ENCODE measurements at places on chromosomes 5 and 9. TPM values are rescaled to one million over a fixed set of nuclear protein-coding genes. Genes with fewer than 3 reads are reported as not detected.

Gene CARD9
- total RNA-seq = 1.3 TPM

GRCh38 chr9:32875242-32875641 lies 91.9 kb downstream of the TMEM215 start:
- DNase-seq = no peak

- no peak for DNase-seq
Measured at GRCh38 chr5:180487556-180487955, 6.6 kb upstream of the CNOT6 start.

DNA sequence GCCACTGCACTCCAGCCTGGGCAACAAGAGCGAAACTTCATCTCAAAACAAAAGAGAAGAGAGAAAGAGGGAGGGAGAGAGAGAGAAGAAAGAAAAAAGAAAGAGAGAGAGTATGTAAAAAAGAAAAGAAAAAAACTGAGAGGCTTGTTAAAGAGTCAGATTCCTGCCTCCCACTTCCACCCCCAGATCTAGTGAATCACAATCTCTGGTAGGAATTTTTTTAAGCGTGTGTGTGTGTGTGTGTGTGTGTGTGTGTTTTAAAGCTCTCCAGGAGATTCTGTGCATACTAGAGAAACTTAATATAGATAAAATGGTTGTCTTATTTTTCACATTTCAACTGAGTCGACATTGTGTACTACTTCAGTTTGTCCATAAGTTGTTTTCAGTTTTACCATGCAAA lies 32.0 kb downstream of the SAR1B start:
- DNase-seq = no peak

Gene C5orf34
- total RNA-seq = 1.2 TPM

All from ovary (tissue), 10 donors.